ENCODE measurements at places on chromosomes 2 and 18.

- no peak for DNase-seq
Observed at GRCh38 chr18:78587096-78587495, 392.5 kb upstream of the SALL3 start.

GRCh38 chr18:12840382-12840781 lies 43.7 kb downstream of the PTPN2 start:
- no peak for DNase-seq

- DNase-seq: no peak
Observed at GRCh38 chr18:56377231-56377630, 261.2 kb downstream of the TXNL1 start.

DNA sequence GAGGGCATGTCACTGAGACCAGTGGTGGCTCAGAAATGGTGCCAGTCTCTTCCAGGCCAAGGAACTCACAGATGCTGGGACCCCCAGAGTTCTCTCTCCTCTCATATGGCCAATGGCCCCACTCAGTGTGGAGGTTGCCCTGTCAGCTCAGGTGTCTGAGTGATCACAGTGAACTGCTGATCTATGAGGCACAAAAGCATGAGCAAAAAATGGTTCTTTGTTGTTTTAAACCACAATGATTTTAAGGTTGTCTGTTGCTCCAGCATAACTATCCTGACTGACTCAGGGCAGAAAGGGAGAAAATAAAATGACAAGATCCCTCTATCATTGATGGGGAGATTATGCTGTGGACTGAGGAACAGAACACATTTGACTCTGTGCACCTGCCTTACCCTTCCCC lies 57.8 kb downstream of the FBLN7 start:
- no peak for DNase-seq

DNA sequence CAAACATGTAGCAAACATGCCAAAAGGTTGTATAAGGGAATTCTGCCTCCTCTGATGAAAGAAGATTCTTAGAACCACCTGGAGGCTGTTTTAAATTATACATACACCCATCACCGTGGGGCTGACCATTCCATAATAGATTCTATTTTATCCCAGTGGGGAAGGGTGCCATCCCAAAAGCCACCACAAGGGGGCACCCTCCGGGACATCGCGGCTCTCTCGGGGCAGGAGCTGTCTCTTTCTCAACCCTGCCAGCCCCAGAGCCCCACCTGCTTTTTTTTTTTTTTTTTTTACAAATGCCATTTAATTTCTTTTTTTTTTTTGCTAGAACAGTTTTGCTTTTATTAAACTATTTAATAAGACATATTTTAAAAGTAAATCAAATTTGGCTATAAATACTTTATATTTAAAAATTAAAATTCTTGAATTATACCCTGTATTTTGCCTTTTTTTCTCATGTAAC lies 8.6 kb upstream of the MTCL1 start:
- peak; percentile 32 for DNase-seq

- DNase-seq: no peak
Observed at GRCh38 chr2:130337735-130338325, 4.9 kb upstream of the IMP4 start.

DNA sequence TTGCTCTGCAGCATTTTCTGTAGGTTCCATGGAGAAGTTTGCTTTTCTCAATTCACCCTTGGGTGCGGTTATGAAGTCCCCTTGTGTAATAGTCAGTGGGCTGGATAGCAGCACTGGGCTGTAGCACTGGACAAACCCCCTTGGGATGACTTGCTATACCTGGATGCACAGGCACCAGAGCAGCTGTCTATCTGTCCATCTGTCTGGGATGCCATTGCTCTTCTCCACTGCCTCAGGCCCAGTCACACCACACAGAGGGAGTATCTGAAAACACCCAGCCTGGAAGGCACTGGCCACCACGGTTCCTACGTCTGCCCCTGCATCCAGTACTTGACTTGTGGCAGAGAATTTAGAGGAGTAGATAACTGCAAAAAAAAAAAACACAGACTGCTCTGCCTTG lies 254.5 kb downstream of the TFCP2L1 start:
- DNase-seq: no peak

GRCh38 chr18:12838178-12838634 lies 45.8 kb downstream of the PTPN2 start:
- no peak for DNase-seq

DNA sequence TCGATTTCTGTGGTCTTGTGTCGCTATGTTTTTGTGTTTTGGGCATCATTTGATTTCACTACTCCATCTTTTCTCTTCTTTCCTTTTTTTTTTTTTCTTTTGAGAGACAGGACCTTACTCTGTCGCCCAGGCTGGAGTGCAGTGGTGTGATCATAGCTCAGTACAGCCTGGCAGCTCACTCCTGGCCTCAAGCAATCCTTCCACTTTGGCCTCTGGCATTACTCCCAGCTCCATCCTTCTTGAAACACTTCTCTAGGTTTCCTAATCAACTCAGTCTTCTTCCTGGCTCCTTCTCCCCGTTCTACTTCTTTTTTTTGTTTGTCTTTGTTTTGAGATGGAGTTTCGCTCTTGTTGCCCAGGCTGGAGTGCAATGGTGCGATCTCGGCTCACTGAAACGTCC lies 26.5 kb downstream of the TCF23 start:
- DNase-seq: no peak

GRCh38 chr2:8096484-8096883 lies 585.4 kb upstream of the ID2 start:
- DNase-seq: no peak

DNA sequence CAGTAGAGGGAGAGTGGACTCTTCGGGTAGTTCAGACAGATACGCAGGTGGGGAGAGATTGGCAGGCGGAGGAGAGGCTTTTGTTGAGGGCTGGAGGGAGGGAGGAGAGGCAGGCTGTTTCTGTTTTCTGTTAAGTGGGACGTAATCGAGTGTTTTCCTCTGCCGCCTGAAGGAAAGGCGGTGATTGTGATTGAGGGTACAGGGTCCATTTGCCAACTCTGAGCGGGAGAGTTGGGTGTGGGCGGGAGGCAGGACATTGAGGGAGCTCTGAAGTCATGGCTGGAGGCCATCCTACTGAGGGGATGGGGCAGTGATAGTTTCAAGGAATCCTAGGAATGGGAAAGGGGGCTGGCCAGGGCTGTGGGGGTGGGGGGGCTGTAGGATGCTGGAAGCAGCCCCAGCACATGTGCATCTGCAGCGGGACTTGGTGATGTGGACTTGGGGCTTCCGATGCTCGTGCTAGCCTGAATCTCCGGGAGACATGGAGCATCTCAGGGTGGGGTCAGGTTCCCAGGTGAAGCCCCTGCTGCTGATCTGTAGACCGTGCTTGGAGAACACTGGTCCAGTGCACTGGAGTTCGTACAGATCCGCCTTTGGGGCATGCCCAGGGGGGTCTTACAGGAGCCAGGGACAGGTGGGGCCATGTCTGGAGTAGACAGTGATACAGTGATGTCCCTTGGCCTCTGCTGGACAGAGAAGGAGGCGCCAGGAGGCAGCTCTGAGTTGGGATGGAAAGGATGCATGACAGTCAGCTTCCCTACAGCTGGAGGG lies 167.5 kb downstream of the AGAP1 start:
- no peak for DNase-seq

GRCh38 chr2:8604262-8604661 lies 77.6 kb upstream of the ID2 start:
- no peak for DNase-seq

DNA sequence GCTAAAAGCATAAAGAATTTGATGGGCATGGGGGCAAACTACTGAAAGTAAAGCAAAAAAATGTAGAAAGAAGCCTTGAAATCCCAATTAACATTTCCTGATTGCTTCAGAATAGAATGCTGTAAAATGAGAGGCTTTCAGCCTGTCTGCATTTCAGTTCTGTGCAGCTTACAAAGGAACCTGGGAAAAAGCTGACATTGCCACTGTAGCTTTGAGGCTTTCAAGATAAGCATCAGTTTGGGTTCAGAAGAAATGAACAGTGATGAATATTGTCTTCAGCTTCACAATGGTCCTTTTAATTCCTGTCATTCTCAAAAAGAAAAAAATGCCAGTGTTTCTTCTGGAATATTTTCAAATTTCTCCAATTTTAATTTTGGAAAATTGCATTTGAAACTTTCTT lies 242.7 kb downstream of the LRRTM1 start:
- DNase-seq: no peak

DNA sequence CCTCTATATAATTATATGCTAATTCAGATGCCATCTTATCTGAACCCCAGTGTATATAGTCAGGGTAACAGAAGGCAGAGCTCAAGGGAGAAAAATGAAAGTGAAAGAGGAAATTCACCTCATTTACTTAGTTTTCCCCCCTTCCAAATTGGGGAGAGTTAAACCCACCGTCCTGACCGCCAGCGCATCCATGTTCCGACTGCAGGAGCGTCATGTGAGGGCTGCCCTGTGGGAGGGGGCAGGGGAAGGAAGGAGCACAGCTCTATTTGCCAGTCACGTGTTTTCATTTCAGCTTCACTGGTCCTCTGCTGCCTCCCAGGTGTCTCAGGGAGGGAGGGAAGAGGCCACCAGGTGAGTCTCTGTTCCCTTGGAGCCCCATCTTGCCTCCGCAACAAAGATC lies 13.2 kb downstream of the CNNM4 start:
- DNase-seq: no peak

DNA sequence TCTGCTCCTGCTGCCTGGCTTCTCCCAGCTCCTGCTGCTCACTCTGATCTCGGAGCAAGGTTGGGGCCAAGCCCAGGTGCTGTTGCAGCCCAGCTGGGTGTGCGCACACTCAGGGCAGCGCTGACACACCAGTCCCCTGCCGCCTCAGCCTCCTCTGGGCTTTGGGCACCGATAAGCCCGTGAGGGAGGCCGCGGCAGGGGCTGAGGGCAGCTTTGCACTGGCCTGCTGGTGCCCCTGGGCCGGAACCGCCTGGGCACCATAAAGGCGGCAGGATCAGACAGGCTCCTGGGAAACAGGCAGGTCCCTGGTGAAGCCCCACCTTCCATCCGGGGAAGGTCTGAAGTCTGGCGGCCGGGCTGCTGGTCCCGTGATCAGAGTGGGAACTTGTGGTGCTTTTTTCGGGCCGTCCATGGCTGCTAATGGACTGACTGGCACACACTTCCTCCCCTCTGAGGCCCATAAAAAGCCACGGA lies 14.1 kb upstream of the EML6 start:
- no peak for DNase-seq

DNA sequence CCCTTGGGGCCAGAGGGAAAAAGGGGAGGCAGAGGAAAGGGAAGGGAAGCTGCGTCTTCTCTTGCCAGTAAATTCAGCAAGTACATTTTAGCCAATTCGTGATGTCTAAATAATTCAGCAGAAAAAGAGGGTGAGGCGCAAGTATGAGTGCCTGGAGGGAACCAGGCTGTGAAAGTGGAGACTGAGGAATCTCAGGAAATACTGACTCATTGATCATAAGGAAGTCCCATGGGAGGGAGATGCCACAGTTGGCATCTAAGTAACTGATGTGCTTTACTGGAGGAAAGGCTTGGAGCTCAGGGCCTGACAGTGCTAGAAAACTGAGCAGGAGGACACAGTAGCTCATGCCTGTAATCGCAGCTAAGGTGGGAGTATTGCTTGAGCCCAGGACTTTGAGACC lies 31.1 kb downstream of the KIF5C start:
- DNase-seq: no peak

DNA sequence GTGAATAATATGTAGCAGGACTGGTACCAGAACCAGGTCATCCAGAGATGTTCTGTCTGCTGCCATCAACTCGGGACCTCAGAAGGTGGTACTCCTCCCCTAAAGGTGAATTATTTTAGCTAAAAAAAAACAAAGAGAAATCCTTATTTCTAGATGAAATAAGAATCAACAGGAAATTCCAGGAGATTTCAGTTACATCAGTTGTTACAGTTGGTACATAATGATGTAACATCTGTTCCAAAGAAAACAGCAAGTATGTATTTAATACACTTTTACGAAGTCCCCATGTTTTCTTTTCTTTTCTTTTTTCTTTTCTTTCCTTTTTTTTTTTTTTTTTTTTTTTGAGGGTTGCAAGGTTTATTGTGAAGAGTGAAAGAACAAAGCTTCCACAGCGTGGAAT lies 33.6 kb upstream of the CD28 start:
- DNase-seq: no peak
